ENCODE measurements at places on chromosomes 11 and 22. TPM values are rescaled to one million over a fixed set of nuclear protein-coding genes. Genes with fewer than 3 reads are reported as not detected.

DNA sequence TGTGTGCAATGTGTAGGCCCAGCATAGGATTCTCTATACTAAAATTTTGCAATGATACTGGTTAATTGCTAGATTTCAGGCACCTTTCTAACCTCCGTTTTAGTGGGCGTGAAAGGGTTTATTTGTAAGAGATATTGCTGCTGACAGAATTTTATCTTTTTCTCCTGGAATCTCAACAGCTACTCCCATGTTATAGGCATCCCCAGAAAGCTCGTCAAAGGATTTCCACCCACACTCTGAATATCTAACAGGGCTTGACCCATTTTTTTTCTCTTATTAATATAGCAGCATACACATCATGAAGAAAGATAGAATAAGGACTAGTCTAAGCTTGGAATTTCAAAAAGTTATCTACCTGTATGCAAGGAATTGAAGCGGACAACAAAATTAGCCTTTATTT, 124.5 kb downstream of the METTL15 start:
- no peak overlapping the region for H3K4me3 ChIP-seq
- no peaks in the 10 kb centered on the region for H3K27me3 ChIP-seq
- DNase-seq: no peak
- no peaks in the 10 kb centered on the region for H3K36me3 ChIP-seq
- peaks cover 5% of the 10 kb centered on the region for H3K4me1 ChIP-seq

DNA sequence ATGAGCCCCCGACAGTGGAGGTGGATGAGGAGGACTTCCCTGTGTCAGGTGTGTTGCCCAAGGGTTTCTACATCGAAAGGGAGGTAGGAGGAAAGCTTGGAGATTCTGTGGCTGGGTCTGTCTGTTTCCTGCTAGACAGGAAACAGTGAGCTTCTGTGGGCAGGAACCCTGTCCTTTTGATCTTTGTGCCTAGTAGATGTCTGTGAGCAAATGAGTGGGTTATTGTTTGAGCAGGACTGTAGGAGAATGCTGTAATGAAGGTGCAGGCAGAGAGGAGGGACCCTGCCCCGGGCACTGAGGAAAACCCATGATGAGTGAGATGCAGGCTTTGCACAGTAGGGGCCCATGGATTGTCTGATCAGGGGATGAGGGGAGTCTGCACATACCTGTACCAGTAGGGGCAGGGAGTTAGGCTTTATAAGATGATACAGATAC, 14.0 kb downstream of the USP35 start:
- no peak overlapping the region for H3K4me3 ChIP-seq
- H3K4me1 ChIP-seq: no peaks in the 10 kb centered on the region
- no peak for DNase-seq
- H3K27ac ChIP-seq: no peak overlapping the region
- no peaks in the 10 kb centered on the region for H3K27me3 ChIP-seq

MCAM gene
- 10.5 TPM for polyA plus RNA-seq

GRCh38 chr22:25111579-25112517, 87.8 kb upstream of the CRYBB3 start:
- H3K4me1 ChIP-seq: peaks cover 49% of the 10 kb centered on the region
- H3K4me3 ChIP-seq: peak overlapping the region; percentile 34
- no peaks in the 10 kb centered on the region for H3K27me3 ChIP-seq
- no peaks in the 10 kb centered on the region for H3K36me3 ChIP-seq
- H3K27ac ChIP-seq: peak overlapping the region; percentile 87

DNA sequence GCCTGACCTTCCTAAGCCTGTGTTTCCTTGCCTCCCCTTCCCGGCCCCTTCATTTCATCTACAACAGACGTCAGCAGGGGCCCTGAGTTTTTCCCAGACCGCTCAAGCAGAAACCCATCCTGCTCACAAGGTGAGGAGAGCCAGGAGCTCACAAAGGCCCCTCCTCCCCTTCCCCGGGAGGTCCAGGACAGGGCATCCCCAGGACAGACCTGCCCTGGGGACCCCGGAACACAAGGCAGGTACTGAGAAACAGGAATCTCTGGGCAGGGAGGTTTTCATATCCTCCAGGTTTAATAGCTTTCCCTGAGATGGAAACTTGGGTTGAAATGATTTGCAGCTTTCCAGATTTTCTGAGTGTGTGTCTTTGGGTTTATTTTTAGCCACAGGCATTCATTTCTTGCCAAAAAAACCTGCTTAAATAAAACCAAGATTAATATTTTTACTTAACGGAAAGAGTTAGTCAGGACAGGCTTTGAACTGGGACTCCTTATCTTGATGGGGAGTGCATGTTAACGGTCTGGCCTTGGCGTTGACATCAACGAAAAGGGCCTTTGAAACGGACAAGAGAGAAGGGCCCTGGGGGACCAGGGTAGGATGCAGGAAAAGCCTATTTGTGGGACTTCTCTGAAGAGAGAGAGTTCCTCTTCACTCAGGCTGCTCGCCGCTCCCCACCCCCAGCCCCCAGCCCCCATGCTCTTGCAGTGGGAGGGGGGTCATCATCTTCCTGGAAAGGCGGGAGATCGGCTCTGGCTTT, 38.5 kb downstream of the TIMP3 start:
- peaks cover 3% of the 10 kb centered on the region for H3K4me1 ChIP-seq
- no peak overlapping the region for H3K4me3 ChIP-seq
- no peak for DNase-seq

GRCh38 chr11:29029452-29029851, 921.3 kb downstream of the METTL15 start:
- H3K27ac ChIP-seq: no peak overlapping the region
- H3K4me3 ChIP-seq: no peak overlapping the region
- DNase-seq: no peak
- no peaks in the 10 kb centered on the region for H3K27me3 ChIP-seq
- H3K36me3 ChIP-seq: no peaks in the 10 kb centered on the region

- H3K4me1 ChIP-seq: peaks cover 4% of the 10 kb centered on the region
- H3K27ac ChIP-seq: no peak overlapping the region
- DNase-seq: no peak
Measured at GRCh38 chr11:121435132-121435531, 17.0 kb upstream of the SORL1 start.

DNA sequence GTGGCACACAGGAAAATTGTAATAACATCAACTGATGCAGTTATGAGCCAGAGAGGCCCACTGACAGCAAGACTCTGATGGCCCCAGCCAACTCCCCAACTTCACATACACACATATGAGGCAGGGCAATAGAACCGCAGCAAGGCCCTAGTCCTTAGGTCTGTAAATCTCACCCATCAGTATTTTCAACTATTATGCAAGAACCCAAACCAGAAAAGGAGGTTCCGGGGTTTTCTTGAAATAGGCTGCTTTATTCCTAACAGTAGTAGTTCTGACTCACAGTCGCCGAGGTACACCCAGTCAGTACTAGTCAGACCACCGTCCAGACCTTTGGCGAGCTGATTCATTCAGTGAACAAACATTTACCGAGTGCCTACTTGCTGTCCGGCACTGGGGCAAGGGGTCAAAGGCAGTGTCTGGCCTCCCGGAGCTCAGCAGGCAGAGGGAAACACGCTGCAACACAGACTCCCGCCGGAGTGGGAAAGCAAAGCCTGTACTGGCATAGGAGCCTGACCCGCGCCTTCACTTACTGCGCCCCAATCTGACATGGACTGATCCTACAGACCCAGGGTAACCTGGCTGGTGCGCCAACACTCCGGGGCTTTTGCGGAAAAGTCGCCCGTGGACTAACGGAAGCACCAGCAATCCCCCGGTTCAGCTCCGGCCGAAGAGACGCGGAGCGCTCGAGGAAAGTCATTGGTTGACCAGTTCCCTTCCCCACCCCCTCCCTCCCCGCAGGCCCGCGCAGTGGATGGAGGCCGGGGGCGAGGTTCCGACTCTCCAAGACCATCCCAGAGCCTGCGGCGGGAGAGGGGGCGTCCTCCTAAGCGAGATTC, 1.3 kb downstream of the PLEKHA7 start:
- no peak overlapping the region for H3K27ac ChIP-seq
- H3K4me1 ChIP-seq: no peaks in the 10 kb centered on the region
- DNase-seq: no peak
- H3K27me3 ChIP-seq: peaks cover 49% of the 10 kb centered on the region
- no peaks in the 10 kb centered on the region for H3K36me3 ChIP-seq

NCF4 gene
- not detected for polyA plus RNA-seq

ZC3H12C gene
- 13.9 TPM for polyA plus RNA-seq

POU2F3 gene
- 0.96 TPM for polyA plus RNA-seq

DNA sequence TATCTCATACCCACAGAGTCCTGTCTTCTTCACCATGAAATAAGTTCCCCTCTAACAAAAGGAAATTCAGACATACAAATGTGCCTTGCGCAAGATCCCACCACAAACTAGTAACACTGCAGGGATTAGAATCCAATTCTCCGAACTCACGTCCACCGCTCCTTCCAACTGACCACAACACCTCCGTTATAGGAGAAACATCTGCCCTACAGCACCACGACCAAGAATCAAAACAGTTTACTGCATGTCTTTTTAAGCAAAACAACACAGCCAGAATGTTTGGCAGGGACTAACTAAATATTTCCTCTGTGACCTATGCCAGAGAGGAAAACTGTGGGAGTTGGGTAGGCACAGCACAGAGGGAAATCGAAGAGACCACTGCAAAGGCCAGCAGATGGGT, 72.7 kb upstream of the AKIP1 start:
- H3K4me1 ChIP-seq: peaks cover 26% of the 10 kb centered on the region
- no peaks in the 10 kb centered on the region for H3K36me3 ChIP-seq
- no peak overlapping the region for H3K4me3 ChIP-seq
- no peaks in the 10 kb centered on the region for H3K27me3 ChIP-seq
- H3K27ac ChIP-seq: no peak overlapping the region

MYO18B gene
- not detected for polyA plus RNA-seq

DNA sequence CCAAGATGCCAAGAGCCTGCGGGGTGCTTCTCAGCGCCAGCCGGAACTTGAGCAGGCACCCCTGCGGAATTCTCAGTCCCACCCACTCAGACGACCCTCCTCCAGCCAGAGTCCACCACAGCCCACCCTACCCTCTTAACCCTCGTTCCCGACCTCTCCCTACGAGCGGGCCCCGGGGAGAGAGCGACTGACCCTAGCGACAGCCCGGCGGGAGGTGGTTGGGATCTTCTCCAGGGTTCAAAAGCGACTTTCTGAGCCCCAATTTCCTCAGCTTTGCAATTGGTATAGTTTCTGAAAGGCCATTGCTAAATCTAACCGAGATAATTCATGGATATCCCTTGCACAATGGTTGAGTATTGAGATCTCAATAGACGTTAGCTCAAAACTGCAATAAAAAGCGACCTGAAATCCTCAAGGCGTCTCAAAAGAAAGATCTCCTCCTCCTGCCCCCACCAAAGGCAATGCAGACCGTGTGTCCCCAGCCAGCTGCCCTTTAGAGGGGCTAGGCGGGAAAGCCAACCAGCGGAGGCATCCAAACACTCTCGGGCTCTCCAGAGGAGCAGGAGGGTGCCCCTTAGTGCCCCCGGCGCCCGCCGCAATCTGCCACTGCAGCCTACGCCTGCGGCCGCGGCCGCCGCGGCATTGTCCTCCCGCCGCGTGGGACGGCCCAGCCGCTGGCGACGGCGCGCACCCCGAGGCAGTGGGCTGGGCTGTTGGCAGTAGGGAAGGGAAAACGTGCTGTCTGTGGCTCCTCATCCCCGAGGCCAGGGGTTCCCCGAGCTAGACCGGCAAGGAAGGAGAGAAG, 1.5 kb upstream of the SLC6A5 start:
- no peak overlapping the region for H3K4me3 ChIP-seq
- H3K27ac ChIP-seq: no peak overlapping the region
- no peaks in the 10 kb centered on the region for H3K36me3 ChIP-seq
- H3K4me1 ChIP-seq: peaks cover 5% of the 10 kb centered on the region

DNA sequence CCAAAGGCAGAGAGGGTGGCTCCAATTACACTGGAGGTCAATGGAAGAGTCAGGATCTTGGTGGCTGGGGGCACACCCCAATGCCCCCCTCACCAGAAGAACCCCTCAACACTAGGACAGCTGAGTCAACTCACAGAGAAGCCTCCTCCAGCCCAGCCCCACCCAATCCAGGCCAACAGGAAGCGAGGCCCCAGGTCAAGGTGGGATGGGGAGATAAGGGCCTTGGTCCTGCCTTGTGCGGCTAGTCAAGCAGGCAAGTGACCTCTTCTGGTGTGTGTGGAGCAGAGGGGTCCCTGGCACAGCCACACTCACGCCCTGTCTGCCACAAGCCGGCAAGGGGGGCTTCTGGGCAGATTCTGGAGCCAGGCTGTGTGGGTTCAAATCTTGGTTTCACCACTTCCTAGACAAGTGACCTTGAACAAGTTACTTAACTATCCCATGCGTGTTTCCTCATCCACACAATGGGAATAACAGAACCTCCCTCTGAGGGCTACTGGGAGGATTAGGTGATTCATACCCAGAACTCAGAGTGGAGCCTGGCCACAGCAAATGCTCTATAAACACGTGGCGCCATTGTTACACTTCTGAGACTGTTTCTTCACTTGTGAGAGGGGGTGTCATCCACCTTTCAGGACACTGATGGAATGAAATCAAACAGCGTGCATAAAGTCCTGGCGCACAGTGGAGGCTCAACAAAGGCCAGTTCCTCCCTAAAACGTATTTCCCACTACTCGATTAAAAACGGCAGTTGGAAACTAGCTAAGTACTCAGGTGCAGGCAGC, 3.2 kb downstream of the TTLL12 start:
- H3K36me3 ChIP-seq: peaks cover 16% of the 10 kb centered on the region
- no peak for DNase-seq
- H3K4me3 ChIP-seq: no peak overlapping the region
- H3K4me1 ChIP-seq: peaks cover 27% of the 10 kb centered on the region
- no peaks in the 10 kb centered on the region for H3K27me3 ChIP-seq

- no peak overlapping the region for H3K4me3 ChIP-seq
- H3K27me3 ChIP-seq: peaks cover 26% of the 10 kb centered on the region
- DNase-seq: no peak
- peaks cover 12% of the 10 kb centered on the region for H3K4me1 ChIP-seq
- H3K36me3 ChIP-seq: no peaks in the 10 kb centered on the region
- H3K27ac ChIP-seq: no peak overlapping the region
Measured at GRCh38 chr22:39596601-39597000, 26.0 kb downstream of the CACNA1I start.

OR10A2 gene
- polyA plus RNA-seq: not detected

GRCh38 chr11:8011981-8012444, 24.9 kb downstream of the EIF3F start:
- no peak overlapping the region for H3K4me3 ChIP-seq
- DNase-seq: no peak

DNA sequence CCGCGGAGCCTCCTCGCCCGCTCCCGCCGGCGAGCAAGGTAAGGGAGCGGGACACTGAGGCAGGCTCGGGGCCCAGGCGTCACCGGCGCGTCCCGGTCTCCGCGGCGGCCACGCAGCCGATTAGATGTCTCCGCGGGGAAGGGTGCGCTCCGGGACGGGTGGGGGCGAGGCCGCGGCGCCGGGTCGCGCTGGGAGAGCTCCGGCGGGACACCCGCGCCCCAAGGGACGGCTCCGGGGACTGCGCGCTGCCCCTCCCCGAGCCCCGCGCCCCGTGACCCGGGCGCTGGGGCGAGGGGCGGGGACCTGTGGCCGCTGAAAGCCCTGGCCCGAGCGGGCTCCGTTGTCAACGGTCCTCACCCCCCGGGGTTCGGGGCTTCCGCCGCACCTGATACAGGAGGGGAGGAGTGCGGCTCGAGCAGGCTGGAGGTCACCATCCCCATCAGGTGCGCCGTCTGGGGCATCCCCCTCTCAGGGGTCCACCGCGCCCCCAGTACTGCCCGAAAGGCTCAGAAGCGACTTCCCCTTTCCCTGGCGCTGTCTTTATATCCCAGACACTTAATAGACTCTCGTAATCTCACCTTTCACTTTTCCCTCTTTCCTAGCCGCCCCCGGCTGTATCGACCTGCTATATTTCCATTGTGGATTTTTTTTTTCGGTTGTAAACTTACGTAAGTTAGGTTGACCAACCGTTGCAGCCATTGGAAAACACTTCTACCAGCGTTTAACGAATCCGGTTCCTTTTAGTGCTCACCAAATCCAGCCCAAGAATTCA, 573 bp downstream of the PPFIA1 start:
- H3K27me3 ChIP-seq: no peaks in the 10 kb centered on the region
- peak overlapping the region; percentile 68 for H3K27ac ChIP-seq
- DNase-seq: no peak
- peak overlapping the region; percentile 91 for H3K4me3 ChIP-seq
